HT-29 (cell line): ENCODE measurements at places on chromosomes 16 and 17.
A peak's percentile ranks its signal among the peaks of the same experiment; 100 is the strongest.

- no peak for DNase-seq
These were observed 3.1 kb downstream of the DDX19A start for GRCh38 chr16:70349783-70350182.

DNA sequence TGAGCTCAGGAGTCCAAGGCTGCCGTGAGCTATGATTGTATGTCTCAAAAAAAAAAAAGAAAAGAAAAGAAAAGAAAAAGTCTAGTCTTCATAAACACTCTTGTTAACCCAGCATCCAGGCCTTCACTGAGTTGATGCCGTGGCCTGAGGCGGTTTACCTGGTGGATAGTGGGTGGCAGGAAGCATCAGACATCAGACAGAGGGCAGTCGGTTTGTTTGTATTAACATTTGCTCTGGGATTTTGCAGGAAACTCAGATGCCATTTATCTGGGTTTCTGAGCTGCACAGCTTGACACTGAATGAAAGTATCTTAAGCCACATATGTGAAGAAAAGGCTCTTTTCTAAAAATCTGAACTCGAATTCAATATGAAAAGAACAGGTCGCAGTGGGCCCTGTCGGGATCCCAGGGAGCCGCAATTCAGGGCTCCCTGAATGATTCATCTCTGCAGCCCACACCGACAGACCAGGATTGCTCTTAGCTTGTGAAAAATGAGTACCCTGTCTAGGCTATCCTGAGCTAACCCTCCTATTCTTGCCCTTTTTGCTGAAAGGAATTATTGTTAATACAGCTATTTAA is 1.1 kb upstream of the DBNDD1 start:
- no peak for DNase-seq

DNA sequence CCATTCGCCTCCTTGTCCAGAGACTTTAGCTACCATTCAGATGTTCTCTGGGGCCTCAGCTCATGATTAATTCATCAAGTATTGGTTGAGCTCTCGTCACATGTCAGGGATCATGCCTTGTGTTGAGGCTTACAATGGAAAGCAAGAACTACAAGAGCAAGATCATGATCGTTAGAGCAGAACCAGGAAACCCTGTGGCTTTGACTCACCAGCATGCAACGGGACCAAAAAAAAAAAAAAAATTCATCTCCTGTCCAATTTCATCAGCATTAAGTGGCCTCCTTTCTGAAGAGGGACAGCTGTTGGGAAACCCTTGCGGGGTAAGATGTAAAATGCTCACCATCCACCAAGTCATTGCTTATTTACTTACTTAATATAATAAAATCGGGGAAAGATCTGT is 12.1 kb upstream of the USP10 start:
- DNase-seq: no peak

- DNase-seq: no peak
These were observed 969 bp upstream of the CETP start for GRCh38 chr16:56960681-56961281.

DNA sequence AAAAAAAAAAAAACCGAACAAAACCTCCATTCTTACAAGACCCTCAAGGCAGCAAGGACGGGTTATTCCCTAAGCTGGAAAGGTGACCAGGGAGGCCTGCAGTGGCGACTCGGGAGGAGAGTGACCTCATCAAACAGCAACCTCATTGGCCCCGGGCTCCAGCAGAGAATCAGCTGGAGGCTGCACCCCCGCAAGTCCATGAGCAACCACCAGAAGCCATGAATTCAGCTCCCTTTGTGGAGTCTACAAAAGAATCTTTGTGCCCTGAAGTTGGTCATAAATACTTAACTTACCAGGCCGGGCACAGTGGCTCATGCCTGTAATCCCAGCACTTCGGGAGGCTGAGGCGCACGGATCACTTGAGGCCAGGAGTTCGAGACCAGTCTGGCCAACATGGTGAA is 80.9 kb upstream of the CREBBP start:
- no peak for DNase-seq

- no peak for DNase-seq
These were observed 688.0 kb downstream of the KCNJ2 start for GRCh38 chr17:70857351-70857750.

DNA sequence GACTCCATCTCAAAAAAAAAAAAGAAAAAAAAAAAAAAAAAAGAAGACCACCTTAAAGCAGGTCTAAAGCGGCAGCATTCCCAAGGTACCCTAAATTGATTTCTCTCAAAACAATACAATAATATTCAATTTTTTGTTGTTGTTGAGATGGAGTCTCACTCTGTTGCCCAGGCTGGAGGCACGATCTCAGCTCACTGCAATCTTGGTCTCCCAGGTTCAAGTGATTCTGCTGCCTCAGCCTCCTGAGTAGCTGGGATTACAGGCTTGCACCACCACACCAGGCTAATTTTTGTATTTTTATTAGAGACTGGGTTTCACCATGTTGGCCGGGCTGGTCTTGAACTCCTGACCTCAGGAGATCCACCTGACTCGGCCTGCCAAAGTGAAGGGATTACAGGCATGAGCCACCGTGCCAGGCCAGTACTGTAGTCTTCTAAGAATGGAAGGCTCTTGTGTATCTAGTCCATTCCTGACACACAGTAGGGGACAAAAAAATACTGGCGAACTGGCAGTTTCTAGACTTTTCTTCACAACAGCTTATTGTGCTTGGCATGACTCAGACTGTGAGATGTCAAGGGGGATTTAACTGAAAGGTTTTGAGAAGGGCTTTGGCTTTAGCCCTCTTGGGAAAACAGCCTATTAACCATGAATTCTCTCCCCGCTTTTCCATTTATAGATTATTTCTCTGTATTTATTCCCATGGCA is 17.3 kb downstream of the CDR2 start:
- DNase-seq: no peak

- no peak for DNase-seq
These were observed 124.0 kb downstream of the ABCC6 start for GRCh38 chr16:16099320-16099719.

GRCh38 chr16:71358464-71358998 is at the start of gene CALB2:
Gene CALB2 (plus strand): TSS chr16:71358723. CDS start chr16:71358793, 70 bp downstream.
- DNase-seq: peak; percentile 81

DNA sequence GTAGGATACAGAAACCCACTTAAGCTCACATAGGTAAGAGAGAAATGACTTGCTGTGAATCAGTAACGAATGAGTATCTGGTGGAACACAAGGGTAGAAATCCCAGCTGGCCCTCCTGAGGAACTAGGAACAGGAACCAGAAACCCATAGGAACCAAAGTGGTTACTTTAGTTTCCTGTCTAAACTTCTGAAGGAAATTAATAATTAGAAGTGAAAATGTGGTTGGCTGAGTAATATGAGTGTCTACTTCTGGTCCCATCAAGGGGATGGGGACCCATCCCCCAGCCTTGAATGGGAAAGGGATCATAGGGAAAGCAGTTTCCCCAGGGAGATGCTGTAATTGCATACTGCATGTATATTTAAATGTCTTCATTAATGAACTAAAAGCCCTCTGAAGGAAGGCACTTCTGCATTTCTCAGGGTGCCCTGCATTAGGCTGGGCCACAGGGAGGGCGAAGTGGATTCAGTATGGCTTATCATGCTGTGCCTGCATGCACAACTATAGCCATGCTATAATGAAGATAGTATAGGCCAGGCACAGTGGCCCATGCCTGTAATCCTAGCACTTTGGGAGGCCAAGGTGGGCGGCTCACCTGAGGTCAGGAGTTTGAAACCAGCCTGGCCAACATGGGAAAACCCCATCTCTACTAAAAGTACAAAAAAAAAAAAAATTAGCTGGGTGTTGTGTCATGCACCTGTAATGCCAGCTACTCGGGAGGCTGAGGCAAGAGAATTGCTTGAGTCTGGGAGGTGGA is 45.6 kb downstream of the CYB5B start:
- DNase-seq: no peak

- DNase-seq: no peak
These were observed 28.8 kb downstream of the ZCCHC14 start for GRCh38 chr16:87463722-87464690.

- DNase-seq: peak; percentile 50
These were observed 24.9 kb downstream of the CDC42EP4 start for GRCh38 chr17:73286863-73287296.

GRCh38 chr16:73420676-73421075 is 372.7 kb upstream of the ZFHX3 start:
- no peak for DNase-seq

- no peak for DNase-seq
These were observed 29.0 kb upstream of the EMP2 start for GRCh38 chr16:10609402-10609774.

GRCh38 chr17:79574656-79575055 is 36.2 kb downstream of the RBFOX3 start:
- no peak for DNase-seq

GRCh38 chr16:86240716-86241363 is 269.5 kb upstream of the FOXF1 start:
- DNase-seq: no peak

GRCh38 chr17:59372138-59372751 is 40.8 kb downstream of the YPEL2 start:
- DNase-seq: no peak

DNA sequence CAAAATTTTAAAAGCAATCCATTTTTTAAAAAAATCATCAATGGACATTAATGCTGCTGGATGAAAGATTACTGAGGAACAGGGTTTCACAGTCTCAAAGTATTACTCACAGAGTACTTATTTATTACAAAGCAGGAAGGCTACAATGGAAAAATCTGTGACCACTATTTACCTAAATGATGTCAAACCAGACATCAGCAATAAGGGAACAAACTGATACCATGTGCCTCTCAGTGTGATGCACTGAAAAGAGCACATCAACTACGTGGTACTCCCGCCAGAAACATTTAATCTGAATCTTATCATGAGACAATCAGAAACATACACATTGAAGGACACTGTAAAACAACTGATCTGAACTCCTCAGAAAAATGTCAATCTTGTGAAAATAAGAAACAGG is 124.2 kb downstream of the PARN start:
- no peak for DNase-seq

DNA sequence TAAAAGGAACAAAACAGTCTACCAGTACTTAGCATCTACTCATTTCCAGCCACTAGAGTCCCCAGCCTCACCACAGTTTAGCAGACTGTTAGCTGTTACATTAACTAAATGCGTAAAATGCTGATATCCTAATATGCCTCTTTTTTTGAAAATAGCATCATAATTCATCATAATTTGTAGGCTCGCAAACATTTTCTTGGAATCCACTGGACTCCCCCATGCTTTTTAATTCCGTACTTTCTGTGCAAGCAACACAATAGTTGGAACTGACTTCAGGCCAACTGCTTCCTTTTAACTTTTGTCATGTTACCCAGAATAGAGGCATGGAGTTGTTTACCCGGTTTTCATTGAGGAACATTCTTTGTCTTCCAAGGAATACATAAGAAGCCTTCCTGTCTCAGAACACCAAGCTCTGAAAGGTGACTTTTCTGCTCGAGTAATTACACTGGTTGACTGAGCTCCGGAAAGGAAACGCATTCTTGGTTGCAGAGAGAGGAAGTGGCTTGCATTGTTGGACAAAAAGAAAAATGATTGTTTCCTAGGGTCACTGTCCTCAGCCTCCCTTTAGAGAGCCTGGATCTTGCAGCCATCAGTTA is 30.9 kb upstream of the SEC14L1 start:
- DNase-seq: no peak

DNA sequence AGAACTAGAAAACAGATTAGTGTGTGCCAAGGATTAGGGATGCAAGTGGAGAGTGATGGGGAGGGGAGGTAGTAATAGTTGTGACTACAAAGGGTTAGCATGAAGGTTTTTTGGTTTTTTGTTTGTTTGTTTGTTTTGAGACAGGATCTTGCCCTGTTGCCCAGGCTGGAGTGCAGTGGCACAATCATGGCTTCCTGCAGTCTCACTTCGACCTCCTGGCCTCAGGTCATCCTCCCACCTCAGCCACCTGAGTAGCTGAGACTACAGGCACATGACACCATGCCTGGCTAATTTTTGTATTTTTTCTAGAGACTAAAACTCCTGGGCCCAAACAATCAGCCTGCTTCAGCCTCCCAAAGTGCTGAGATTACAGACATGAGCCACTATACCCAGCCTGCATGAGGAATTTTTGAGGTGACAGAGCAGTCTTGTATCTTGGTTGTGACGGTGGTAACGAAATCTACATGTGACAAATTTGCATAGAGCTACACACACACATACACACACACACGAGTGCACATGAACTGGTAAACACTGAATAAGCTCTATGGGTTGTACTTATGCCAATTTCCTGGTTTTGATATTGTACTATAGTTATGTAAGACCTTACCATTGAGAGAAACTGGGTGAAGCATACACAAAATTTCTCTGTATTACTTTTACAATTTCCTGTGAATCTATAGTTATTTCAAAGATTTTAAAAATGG is 59.6 kb upstream of the TOM1L1 start:
- no peak for DNase-seq

DNA sequence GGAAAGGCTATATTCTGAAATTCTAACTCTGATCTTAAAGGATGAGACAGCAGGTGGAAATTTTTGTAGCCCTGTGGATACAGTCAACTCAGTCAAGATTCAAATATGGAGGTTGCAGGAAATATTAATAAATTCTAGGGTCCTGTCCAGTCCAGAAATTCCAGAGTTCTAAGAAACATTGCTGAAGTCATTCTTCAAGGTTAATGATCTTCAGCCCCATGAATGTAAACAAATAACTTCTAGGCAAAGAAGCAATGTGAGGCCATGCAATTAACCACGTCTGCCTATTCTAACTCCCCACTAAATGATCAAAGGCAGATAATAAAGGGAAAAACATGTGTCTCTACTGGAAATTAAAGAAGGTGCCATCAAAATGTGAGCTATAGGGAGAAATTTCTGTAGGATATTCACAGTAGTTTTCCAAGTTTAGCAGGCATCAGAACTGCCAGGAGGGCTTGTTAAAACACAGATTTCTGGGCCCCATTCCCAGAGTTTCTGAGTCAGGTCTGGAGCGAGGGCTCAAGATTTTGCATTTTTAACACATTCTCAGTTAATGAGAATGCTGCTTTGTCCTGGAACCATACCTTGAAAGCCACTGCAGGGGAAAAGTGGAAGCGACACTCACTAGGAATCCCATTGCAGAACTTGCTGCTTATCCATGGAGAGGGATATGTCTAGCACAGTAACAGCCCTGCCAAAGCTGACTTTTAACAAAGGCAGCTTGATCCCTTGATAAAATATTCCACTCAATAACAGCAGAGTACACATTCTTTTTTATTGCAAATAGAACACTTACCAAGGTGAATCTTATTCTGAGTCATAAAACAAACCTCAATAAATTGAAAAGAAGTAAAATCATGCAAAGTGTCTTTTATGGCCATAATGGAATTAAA is 61.8 kb downstream of the DNAH3 start:
- DNase-seq: no peak

DNA sequence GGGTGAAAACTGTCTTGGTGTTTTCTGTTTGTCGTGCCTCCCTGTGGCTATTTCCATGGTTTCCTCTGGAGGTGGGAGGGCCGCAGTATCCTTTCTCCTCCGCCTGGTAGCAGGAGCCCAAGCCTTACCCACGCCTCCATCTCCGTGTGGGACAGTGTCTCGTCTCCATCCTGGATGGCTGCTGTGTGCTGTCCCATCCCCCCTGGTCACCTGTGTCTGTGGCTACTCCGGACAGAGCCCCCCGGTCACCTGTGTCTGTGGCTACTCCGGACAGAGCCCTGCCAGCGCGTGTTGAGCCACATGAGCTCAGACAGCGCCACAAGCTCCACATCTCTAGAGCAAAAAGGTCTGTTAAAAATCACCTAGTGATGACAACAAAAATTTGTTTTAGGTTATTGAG is 198.2 kb upstream of the CHMP6 start:
- DNase-seq: no peak

- no peak for DNase-seq
These were observed 22.8 kb upstream of the PHKG2 start for GRCh38 chr16:30725418-30725792.

GRCh38 chr17:69528035-69528434 is 113.5 kb downstream of the MAP2K6 start:
- no peak for DNase-seq
